ENCODE measurements at places on chromosomes 3 and 15.

DNA sequence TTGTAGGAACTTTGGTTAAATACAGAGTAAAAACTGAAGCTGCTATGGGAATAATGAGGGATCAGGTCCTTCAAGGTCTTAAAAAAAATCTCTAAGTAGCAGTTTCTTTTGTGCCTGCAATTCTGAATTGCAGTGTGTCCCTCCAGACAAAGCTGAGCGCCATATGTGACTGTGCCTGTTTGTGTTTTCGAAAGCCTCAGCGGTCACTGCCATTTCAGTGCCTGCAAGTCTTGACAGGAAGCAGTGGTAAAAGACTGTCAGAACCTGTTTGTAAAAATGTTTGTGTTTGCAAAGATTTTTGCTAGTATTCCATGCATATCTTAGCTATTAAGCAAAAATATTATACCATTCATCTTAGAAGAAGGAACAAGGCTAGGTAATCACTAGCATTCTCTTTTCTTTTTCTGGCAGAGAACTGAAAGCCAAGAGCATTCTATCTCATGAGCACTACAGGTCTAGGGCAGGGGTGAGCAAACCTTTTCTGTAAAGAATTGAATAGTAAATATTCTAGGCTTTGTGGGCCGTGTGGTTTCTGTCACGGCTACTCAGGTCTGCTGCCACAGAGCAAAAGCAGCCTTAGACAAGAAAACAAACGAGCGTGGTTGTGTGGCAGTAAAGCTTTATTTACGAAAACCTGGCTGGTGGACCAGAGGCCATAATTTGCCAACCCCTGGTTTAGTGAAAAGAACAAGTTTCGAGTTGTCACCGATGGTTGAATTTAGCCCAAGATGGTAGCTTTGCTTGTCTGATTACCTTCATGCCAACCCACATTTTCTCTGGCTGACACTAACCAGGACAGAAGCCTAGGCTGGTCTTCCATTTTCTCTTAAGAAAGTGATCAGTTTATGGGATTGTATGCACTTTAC is 134.4 kb downstream of the CACNA1D start:
- DNase-seq: no peak

DNA sequence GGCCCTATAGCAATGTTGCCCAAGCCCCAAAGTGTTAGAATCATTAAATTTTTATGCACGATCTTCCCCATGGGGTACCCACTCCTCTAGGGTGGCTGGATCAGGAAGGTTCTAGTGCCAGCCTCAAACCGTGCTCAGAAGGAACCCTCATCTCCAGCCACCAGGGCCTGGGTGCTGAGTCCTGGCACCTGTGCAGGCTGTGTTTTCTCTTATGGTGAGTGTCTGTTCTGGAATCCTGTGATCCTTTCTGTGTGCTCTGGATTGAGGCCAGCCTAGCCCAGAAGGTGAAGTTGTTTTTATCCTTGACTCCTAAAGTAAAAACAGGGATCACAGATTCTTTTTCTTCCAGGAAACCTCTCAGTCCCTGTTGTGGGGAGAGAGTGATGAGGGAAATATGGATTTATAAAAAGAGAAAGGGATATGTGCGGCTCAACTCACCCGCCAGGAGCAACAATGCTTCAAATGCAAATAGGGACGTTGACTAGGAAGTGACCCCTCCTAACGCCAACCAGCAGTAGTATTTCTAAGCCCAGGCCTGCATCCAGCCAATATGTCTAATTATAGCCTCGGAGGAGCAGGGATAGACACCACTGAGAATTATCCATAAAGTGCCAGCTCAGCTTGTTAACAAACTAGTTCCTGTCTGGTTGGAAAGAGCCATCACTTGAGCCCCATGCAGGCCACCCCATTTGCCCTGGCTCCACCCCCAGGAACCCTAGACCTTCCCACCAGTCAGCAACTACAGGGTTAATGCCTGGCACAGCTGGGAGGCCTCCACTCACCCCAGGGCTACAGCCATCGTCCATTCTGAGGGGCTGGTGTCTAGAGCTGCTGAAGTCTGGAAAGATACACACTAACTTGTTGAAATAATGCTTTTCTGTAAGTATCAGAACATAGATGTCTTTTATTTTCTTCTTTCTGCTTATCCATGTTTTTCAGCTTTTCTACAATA is 513.5 kb upstream of the PROK2 start:
- no peak for DNase-seq

GRCh38 chr3:11195721-11196332 is 41.5 kb downstream of the HRH1 start:
- no peak for DNase-seq

GRCh38 chr15:100163961-100164360 is 177.8 kb downstream of the ADAMTS17 start:
- DNase-seq: no peak

DNA sequence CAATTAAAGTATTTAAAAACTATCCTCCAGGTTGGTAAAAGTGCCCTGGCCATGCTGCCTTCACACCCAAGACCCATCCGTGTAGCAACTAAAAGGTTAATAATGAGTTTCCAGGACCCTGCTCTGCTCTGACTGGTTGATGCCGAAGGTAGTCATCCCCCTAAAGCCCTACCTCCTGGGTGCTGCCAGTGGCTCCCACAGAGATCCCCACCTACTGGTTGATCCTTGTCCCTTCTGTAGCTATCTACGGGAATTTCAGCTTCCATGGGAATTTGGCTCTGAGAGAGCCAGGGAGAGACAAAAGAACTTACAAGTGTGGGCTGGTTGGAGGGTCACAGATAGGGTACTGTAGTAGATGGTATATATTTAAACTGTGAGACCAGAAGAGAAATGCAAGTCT is 110.6 kb upstream of the NANOGP8 start:
- no peak for DNase-seq

DNA sequence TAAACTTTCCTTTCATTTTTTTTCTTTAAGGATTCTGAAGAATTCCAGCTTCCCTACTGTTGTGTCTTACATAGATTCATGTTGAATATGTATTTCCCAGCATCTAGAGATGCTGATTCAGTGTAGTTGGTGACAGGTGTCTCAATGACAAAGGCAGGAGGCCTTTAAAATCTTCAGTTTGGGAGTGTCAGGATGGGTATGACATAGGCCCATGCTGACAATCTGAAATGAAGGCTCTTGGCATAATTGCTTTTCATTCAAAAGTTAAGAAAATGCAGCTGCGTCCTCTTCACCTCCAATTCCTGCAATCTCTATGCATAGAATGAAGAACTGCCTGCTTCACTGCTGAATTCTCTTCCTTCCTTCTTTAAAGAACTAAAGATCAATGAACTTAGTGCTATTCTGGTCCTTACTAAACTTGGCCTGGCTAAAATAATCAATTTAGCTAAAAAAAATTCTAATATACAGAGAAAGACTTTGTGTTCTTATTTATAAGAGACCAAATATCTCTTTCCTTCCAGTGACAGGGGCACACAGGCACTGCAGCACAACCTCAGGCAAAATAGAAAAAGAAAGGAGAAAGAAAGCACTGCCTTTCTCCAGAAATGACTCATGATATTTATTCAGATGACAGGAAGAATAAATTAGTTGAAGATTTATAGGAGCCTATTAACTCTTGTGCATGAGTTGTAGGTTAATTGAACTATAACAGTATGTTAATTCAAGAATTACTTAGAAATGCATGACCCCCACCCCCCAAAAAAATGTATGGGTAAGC is 152.6 kb upstream of the GBE1 start:
- DNase-seq: no peak

DNA sequence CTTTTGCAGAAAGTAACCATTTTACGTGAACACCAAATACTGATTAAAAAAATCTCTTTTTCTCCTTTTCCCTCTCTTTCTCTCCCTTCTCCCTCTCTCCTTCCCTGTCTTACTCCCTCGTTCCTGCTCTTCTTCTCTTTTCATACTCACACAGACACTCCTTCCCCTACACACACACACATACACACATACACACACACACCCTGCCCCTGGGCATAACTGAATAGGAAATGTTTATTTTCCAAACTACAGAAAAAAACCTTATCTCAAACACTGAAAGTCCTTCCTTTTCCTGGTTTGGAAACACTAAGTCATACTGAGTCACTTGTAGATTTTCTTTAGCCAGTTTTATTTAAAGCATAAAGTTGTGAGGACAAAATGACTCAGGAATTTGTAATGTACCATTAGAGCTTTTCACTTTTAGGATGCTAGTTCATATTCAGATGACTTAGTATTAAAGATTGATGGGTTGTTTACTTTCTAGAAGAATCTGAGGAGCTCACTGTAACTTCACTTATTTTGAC is 62.4 kb downstream of the MBNL1 start:
- no peak for DNase-seq

DNA sequence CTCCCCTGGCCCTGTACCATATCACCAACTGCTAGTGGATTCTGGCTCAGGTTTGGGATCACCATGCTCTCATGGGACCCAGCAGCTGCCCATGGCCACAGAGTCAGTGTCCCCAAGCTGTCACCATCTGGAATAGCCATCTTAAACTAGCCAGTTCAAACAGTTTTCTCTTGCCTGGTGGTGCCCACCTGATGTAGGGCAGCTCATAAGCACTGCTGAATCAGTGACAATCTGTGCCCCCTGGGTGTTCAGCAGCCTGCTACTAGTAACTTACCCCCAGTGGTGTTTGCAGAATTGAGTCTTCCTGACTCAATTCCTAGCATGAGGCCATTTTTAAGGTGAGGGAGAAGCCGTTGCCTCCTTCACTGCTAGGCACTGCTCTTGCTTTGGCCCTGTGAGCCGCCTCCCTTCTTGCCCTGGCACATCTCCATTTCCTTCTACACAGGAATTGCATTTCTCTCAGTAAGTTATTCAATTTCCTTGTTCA is 7.9 kb downstream of the RPSA start:
- DNase-seq: no peak

DNA sequence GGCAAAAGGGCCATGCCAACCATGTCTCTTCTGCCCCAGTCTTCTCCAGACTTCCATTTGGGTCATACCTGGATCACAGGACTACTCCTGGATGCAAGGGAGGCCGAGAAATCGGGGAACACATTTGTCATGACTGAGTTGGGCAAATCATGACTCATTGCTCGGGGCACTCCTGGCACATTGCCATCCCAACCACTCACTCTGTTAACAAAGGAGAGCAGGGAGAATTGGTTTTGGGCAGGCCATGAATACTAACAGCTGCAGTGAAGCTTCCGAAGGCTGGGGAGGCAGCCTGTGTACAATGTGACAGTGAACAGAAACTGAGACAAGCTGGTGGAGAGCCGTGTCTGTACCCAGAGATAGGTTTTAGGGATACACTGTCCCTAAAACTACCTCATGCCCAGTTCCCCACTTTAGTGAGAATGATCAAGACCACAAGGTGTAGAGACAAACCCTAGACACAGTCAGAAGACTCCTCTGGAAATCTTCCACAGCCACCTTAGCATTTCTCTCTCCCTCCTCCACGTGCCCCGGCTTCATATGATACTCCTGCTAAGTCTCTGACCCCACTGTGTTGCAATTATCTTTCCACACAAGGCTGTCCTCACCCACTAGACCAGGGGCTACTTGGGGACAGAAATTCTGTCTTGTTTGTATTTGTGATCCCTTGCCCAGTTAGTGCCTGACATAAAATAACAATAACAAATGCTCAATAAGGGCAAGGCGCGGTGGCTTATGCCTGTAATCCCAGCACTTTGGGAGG is 10.5 kb upstream of the BUB1B start:
- no peak for DNase-seq

DNA sequence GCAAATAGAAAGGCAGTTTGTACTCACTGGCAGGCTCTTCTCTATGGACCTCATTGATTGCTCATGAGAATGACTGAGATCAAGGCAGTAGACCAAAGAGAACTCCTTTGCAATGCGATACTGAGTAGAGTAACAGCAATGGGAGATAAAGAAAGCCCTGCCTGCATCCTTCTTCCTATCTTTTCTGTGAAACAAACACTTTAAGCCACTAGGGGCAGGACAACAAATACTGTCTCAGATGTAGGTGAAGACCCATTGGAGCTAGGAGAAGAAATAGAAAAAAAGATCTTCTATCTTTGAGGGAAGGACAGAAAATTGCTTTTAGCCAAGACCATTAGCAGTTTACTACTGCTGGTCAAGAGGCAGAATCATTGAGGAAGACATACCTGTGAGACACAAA is 117.6 kb upstream of the IGSF10 start:
- DNase-seq: peak; percentile 15

- no peak for DNase-seq
These were observed 130.6 kb downstream of the IGF1R start for GRCh38 chr15:98778960-98779359.

GRCh38 chr3:2311022-2311421 is 212.4 kb downstream of the CNTN4 start:
- DNase-seq: no peak

GRCh38 chr3:175608356-175608755 is 749.2 kb downstream of the NAALADL2 start:
- DNase-seq: no peak

GRCh38 chr3:157953565-157953964 is 152.7 kb downstream of the SHOX2 start:
- DNase-seq: no peak

DNA sequence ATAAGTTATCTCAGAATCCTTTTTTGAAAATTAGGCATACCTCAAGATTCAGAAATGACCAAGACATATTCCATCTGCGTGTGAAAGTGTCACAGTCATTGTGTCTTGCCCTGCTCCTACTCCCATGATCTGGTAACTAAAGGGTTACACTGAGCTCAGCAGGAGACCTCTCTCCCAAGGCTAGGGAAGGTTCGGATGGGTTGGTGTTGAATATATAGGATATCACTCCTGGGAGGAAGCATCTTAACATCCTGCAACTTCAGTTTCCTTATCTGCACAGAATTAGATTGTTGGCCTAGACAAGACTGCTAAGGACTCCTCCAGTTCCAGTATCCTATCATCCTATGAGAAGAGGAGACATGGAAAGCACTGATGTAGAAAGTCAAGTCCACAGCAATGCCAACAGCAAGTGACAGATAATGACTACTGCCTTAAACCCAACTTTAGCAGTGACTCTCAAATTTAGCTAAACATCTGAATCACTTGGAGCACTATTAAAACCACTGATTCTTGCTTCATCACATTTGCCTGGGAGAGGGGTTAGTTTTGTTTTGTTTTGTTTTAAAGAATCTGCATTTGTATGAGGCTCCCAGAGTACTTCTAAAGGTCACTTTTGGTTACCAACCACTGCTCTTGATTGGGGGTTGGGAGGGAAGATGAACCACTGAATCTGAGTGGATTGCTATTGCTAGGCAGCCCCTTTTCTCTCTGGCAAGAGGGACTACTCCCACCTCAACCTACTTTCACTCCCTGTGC is 9.7 kb downstream of the ADAMTS9 start:
- no peak for DNase-seq

DNA sequence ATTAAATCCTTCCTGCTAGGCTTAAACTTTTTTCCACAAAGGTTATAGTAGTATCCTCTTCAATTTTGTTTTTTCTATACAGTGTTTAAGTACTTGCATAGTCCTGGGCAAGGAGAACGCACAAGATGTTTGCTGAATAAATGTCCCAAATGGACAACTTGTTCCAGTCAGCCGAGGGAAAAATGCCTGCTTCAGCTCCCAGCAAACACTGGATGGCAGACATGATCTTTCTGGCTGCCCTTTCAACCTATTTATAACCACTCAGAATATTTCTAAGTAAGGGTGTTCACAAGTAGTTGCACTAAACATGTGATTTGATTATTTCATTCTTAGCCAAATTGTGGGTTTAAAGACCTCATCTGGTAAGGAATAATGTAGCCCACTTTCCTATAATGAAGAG is 29.8 kb downstream of the GNB4 start:
- DNase-seq: peak; percentile 15

GRCh38 chr3:32797776-32798175 is 20.0 kb upstream of the TRIM71 start:
- no peak for DNase-seq

GRCh38 chr15:76310475-76311099 is 682 bp downstream of the ETFA start:
- no peak for DNase-seq

GRCh38 chr15:36373550-36373949 is 205.9 kb upstream of the CDIN1 start:
- no peak for DNase-seq
